Pulmonary artery endothelial cell (primary cell): ENCODE measurements at places on chromosomes 12 and 14. TPM values are rescaled to one million over a fixed set of nuclear protein-coding genes. Genes with fewer than 3 reads are reported as not detected.

KRT74 gene
- total RNA-seq = not detected in 2 replicates

- no peak for DNase-seq
Observed at GRCh38 chr14:77613201-77613600, 3.2 kb downstream of the SPTLC2 start.

- DNase-seq = no peak
Observed at GRCh38 chr14:104130974-104131651, 7.3 kb upstream of the KIF26A start.

GRCh38 chr14:57729208-57730187, 136.4 kb downstream of the SLC35F4 start:
- DNase-seq = no peak

GRCh38 chr12:106342397-106343213, 14.9 kb upstream of the POLR3B start:
- DNase-seq = no peak

DNA sequence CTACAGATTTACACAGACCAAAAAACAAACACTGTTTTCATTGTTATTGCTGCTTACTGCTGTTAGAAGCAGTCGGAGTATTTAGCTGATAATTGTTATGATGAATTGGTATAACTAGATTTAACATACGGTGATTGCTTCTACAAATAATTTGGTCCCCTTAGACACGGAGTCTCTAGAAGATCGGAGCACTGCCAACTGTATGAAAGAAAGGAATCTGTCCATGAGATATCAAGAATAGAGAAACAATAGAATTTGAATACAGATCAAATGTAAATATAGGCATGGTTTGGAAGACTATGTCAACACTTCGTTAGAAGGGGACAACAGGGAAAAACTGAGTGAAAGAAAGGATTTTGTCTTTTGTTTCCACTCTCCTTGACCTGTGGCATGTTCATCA, 110.9 kb downstream of the PPP2R5E start:
- DNase-seq = no peak

DNA sequence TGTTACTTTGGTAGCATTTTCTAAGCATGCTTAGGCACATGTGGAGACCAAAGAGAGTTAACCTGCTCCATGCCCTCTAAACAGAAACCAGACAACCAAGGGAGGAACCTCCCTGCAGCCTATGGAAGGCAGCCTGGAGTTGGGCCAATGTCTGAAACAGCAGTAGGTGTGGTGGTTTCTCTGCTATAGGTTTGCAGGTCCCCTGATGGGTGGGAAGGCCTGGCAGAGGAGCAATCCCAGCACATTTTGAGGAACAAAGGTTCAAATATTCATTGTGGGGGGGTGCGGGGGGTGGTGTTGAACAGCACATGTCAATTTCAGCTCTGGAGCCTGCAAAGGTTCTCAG, 65.4 kb downstream of the DACT1 start:
- DNase-seq = no peak
